ENCODE measurements at places on chromosomes 7 and 10. TPM values are rescaled to one million over a fixed set of nuclear protein-coding genes. Genes with fewer than 3 reads are reported as not detected.

PANK1 gene
- 1.8 TPM for total RNA-seq

BLNK gene
- 38.5 TPM for total RNA-seq

CYP2C19 gene
- 0.89 TPM for total RNA-seq

GRCh38 chr7:49398236-49398635 is 375.2 kb upstream of the VWC2 start:
- DNase-seq, result no peak

DNA sequence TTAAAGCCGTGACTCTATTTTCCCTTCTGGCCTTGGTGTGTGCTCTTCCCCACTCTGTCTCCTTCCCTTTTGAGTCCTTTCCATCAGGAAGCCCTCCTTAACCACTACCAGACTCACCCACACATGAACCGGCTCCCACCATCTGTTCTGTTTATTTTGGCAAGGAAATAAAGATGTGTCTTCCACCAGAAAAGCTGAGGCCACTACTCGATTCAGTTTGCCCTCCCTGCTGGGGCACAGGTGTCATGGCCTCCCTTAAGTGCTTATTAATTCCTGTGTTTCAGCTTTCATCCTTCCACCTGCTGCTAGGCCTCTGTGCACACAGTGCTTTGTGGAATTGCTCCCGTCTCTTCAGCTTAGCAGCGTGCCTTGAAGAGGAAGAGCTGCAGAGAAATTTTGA is 16.7 kb downstream of the POR start:
- peak; percentile 64 for DNase-seq

DNA sequence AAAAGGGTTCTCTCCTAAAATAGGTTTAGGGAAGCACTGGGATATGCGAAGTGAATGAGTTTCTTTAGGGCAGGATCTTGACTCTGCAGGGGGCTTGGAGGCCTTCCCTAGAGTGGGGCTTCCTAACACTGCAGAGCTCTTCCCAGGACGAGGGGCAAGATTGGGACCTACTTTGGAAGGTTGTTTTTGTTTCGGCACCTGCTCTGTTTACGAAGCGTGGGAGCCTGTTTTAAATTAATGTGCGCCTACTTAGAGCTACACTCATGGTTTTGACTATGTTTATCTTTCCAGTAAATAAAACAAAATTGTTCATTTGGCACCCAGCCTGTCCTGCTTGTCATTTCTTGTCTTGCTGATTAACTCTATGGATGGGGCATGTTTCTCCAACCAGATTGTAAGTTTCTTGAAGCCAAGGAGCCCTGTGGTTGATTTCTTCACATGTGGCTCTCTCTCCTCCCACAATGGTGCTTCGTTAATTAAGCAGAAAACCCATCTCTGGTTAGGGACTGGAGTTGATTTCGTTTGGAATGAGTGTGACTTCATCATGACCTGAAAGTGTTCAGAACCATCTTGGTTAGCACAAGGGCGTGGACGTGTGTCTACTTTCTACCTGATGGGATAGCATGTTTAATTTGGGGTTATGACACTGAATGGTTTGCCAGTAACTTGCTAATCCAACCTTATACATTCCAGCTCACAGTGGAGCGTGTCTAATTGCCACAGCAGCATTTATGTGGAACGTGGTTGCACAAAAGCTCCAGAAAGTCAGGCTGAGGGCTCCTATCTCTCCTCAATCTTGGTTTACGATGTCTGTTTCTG is 98.1 kb downstream of the TCF7L2 start:
- no peak for DNase-seq

DNA sequence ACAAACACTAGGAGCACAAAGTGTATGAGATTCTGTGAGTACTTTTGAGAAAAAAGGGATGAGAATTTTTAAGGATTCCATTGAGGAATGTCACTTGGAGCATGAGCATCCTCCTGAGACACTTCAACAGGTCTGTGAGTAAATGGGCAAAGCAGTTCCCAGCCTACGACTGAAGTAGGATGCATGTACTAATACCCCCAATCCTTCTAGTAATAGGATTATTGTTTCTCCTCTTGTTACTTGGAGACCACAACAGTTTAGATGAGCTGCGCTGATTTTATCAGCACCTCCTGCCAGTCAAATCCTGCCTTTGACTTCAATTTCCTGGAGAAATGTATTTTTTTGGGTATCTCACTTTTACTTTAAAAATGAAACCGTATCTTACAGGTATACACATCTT is 820 bp downstream of the BBS9 start:
- DNase-seq, result no peak

Measured in stomach (tissue), 19 donors.